Activated naive CD4-positive, alpha-beta T cell treated with anti-CD3 and anti-CD28 coated beads, Interleukin-2, amount 10 ng/mL, durations not matched to agents 5 hours and 36 hours (primary cell): ENCODE measurements at places on chromosomes 13 and 19. TPM values are rescaled to one million over a fixed set of nuclear protein-coding genes. Genes with fewer than 3 reads are reported as not detected.

The CGB1 gene
- total RNA-seq: not detected

The PRODH2 gene
- not detected for total RNA-seq

The NBEA gene
- total RNA-seq: 0.60 TPM

The IZUMO2 gene
- not detected for total RNA-seq

The TMEM143 gene
- total RNA-seq: 17.0 TPM

The BRCA2 gene
- 11.9 TPM for total RNA-seq

The IGSF23 gene
- not detected for total RNA-seq

The NAPSA gene
- 3.0 TPM for total RNA-seq

The ZNF540 gene
- 3.7 TPM for total RNA-seq

The SOX1 gene
- not detected for total RNA-seq

The HSH2D gene
- 38.1 TPM for total RNA-seq

The AMER2 gene
- not detected for total RNA-seq

The NKPD1 gene
- 0.35 TPM for total RNA-seq

The ADGRE2 gene
- total RNA-seq: 0.51 TPM

The MCEMP1 gene
- not detected for total RNA-seq

The FCAR gene
- total RNA-seq: not detected

The ATP8B3 gene
- total RNA-seq: 20.7 TPM

The ADM5 gene
- 4.8 TPM for total RNA-seq

The CGB2 gene
- total RNA-seq: not detected

The CASP14 gene
- total RNA-seq: not detected
